Anterior cingulate cortex (tissue), 58 donors: ENCODE measurements at places on chromosomes 12 and 14.

DNA sequence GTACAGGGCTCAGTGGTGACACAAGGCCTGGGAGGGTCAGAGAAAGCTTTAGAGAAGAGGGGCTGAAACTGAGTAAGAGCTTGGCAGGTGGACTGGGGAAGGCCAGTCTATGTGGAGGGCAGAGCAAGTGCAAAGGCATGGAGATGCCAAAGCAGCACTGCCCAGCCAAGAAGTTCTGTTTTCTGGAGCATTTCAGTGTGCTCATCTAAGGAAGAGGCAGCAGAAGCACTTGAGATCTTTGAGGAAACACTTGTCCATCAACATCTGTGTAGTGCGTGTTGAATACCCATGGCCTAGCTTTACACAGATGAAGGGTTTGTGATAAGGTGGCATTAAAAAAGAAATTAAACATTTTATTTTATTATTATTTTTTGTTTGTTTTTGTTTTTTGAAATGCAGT, 52.8 kb downstream of the FOS start:
- no peak for DNase-seq

- DNase-seq = no peak
These were observed 1092.1 kb upstream of the TMEM132C start for GRCh38 chr12:127174881-127175280.

DNA sequence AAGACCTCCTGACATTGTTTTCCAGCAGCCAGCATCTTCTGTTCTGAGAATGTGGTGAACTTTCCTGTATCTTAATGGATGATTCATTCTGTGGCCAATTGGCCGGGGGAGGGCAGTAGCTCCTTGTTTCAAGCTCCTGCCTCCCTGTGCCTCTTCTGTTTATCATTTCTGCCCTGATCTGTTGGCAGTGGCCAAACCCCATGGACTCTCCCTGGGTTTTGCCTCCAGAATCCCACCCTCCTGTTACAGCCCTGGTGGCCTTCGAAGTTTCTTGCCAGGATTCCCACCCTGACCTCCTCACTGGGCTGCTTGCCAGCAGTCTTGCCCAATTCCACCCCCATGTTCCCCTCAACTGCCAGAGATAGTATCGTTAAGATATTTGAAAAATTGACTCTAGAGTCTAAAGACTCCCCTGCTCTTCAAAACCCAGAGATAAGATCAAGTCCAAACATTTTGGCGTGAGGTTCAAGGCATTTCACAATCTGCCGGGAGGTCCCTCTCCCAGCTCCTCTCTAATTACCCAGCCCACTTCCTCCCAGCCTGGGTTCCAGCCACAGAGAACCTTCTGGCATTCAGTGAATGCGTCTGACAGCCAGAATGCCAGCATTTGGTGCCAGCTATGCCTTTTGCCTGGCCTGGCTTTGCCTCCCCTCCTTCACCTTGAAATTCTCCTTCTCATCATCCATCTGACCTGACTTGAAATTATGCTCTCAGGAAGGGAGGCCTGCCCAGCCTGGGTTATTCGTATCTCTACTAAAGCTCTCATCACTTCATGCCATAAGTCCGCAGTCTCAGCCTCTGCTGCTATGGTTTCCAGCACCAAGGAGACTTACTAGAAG, 37.7 kb upstream of the TXNRD1 start:
- DNase-seq = no peak

DNA sequence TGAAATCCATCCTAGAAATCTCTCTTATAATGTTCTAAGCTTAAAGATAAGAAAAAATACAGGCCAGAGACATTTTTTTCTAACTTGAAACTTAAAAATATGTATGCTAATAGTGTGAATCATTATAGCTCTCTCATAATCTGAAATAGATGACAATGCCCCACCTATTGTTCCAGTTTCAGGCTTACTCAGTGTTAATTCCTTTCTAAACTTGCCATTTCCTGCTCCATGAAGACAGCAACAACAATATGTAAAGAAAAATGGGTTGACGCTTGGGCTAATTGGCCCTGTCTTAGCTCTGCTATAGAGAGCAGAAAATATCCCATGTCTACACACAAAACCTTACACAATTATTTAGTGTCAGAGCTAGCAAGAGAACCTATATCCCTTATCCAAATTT, 37.1 kb downstream of the LMO3 start:
- DNase-seq = no peak

GRCh38 chr14:22850944-22851764, 14.8 kb downstream of the MMP14 start:
- DNase-seq = peak; percentile 73

DNA sequence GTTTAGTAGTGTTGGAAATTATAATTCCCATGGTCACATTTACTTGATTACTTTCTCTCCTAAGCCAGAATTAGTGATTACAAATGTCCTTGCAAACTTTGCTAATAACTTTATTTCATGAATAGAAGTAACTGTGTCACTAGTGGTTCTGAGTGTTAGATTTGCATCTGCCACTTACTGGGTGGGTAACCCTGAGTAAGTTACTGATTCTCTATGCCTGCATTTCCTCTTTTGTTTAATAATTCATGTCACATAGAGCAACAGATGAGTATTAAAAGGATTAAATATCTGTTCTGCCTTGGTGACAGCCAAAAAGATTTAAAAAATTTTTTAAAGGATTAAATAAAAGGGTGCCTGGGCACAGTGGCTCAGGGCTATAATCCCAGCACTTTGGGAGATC, 78.6 kb downstream of the BHLHE41 start:
- no peak for DNase-seq

- DNase-seq = no peak
These were observed 12.1 kb downstream of the FRMD6 start for GRCh38 chr14:51663783-51664326.

DNA sequence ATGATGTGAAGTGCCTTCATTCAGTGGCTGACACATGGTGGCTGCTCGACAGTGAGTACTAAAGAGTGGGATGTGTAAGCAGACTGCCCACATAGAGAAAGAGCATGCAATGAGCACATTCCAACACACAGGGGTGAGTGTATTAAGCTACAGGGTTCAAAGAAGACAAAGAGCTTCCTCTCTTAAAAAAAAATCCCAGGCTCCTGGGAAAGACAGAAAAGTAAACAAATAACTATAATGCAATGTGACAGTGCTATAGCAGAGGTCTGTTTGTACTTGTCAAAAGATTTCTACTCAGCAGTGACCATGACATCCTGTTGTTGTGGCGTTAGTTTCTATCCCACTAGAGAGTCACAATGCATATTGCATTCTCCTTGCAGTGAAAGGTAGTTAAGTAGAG, 12.4 kb upstream of the PCNX1 start:
- no peak for DNase-seq

GRCh38 chr12:65602610-65603295, 221.5 kb upstream of the HMGA2 start:
- peak; percentile 62 for DNase-seq

GRCh38 chr12:6830286-6830890, 2.2 kb downstream of the P3H3 start:
- DNase-seq = no peak

GRCh38 chr14:77066578-77067172, 31.4 kb upstream of the CIPC start:
- no peak for DNase-seq

- no peak for DNase-seq
These were observed 208.3 kb upstream of the HMGA2 start for GRCh38 chr12:65616022-65616421.

DNA sequence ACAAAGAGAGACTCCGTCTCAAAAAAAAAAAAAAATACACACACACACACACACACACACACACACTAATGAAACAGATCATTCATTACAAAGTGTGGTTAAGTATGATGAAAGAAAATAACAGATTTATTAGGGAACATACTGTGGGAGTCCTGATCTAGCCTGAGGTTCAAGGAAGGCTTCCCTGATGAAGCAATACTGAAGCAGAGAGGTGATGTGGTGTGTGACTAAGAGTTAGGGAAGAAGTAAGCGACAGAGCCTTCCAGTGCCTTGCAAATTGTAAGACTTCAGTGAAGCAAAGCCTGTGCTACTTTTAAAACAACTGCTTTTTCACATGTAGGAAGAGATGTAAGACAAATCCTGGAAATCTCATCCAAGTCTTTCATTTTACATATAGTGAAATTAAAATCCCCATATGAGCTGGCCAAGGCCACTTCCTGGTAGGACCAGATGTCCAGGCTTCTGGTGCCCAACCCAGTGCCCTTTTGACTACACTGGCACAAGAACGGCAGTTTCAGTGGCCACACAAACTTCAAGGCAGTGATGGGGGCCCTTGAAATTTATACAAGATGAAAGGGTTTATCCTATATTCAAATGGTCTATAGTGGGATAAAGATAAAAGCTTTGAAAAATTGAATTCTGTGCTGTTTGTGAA, 86.2 kb downstream of the STON2 start:
- no peak for DNase-seq

- DNase-seq = no peak
These were observed 1218.1 kb downstream of the GALC start for GRCh38 chr14:86774916-86775315.

DNA sequence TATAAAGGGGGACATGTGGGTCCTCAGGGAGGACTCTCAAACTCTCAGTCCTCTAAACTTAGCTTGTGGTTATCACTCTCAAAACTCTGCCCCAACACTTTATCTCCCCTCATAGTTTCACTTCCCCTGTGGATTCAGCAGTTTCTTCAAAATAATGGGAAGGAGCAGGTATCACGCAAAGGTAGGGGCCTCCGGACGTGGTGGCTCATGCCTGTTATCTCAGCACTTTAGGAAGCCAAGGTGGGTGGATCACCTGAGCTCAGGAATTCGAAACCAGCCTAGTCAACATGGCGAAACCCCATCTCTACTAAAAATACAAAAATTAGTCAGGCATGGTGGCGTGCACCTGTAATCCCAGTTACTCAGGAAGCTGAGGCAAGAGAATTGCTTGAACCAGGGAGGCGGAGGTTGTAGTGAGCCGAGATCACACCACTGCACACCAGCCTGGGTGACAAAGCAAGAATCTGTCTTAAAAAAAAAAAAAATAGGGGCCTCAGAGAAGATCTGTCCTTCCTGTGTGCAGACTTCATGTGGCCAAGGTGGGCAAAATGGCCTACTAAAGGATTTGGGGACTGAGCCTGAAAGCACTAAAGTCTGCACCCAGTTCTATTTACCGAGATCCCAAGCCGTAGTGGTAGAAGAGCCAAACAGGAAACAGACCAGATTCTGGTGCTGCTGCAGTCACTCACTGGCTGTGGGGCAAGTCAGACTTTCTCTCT, 6.4 kb downstream of the ITGB7 start:
- DNase-seq = no peak

GRCh38 chr14:104120281-104120741, 18.1 kb upstream of the KIF26A start:
- DNase-seq = no peak

- no peak for DNase-seq
These were observed 12.7 kb downstream of the CSRP2 start for GRCh38 chr12:76866151-76866567.

DNA sequence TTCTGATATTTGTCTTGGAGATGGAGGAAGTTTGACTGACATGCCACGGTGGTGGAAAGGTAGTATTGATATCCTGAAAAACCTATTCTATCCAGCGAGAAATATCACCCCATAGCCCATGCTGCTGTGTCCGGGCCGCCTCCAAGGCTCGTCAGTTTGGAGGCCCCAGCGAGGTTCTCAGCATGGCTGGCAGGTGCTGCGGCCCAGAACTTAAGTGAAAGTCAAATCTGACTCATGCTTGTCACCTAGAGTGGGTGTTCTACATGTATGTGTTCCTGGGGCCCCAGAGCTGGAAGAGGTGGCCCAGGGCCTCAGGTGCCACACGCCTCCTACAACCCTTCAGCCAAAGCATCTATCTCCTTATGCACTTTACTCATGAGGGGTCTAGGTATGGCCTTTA, 92.9 kb downstream of the GCH1 start:
- no peak for DNase-seq

GRCh38 chr12:90770861-90771260, 184.1 kb downstream of the CCER1 start:
- DNase-seq = no peak

GRCh38 chr14:61420326-61420725, 98.9 kb downstream of the PRKCH start:
- DNase-seq = no peak

DNA sequence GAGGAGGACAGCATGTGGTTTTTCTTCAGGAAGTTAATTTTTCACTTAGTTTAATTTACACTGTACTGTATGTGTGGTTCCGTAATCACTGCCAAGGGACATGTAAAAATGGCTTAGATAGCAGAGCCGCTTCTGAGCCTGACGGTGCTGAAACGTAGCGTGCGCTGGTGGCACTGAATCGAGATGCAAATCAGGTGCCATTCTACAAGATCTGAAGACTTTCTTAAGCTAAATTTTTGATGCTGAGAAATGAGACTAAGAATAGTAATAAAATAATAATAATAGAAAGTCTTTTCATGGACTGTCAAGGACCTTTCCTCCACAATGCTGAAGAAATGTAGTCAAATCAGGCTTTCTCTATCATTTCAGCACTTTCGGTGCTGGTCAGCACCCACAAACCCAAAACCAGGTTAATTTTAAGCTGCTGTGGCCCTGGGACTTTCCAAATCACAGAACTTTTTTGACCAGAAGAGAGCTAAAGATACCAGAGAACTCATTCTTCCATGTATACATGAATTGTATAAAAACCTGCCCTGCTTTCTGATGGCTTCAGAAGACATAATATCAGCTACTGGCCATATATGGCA, 183.3 kb upstream of the LMO3 start:
- no peak for DNase-seq

DNA sequence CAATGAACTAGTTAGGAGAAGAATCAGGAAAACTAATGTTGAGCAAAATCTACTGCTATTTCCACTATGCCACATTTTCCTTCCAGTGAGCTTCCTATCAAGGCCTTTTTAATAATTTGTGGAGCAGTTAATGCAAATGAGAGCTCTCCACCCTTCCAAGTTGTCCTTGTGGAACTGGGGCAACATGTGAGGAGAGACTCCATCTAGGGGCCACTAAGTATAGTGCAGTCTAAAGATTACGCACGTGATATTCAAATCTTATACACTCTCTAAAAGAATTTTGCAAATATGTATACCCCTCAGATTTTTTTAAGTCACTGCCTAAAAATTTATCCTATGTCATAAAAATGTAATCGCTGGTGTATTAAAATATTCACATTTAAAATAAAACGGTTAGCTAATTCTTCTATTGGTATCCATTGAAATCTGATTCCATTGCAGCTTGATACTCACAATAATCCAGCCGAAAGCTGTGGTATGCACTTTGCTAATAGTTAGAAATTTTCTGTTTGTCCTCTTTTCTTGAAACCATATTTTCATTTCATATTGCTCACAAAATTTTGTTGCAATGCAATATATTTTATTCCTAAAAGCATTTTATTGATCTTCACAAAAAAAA, 100.1 kb downstream of the PAH start:
- DNase-seq = no peak

DNA sequence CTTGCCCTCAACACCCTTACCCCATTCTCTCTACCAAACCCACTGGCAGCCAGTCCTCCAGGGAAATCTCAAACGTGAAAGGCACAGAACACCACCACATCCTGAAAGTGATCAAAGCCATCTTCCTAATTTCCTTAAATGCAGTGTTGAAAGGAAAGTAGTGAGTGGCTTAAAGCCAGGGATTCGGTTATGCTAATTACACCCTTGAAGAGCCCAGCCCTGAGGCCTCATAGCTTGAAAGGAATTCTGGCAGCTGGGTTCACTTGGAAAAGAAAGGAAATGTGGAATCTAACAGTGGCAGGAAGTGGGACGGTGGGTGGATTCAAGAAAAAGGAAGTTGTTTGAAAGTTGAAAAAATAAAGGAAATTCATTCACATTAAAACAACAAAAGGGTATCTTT, 73.0 kb upstream of the FICD start:
- DNase-seq = no peak

GRCh38 chr14:101828046-101828445, 66.5 kb downstream of the PPP2R5C start:
- DNase-seq = no peak

- no peak for DNase-seq
These were observed 2.7 kb upstream of the TRHDE start for GRCh38 chr12:72269491-72269890.

GRCh38 chr14:95891742-95892141, 15.1 kb downstream of the TUNAR start:
- DNase-seq = no peak
